Stimulated activated CD4-positive, alpha-beta T cell treated with anti-CD3 and anti-CD28 coated beads, Interleukin-12 subunit alpha, Interleukin-12 subunit beta, amount 100 ng/mL, for 48 hours (primary cell): ENCODE measurements at places on chromosomes 6 and 20.

DNA sequence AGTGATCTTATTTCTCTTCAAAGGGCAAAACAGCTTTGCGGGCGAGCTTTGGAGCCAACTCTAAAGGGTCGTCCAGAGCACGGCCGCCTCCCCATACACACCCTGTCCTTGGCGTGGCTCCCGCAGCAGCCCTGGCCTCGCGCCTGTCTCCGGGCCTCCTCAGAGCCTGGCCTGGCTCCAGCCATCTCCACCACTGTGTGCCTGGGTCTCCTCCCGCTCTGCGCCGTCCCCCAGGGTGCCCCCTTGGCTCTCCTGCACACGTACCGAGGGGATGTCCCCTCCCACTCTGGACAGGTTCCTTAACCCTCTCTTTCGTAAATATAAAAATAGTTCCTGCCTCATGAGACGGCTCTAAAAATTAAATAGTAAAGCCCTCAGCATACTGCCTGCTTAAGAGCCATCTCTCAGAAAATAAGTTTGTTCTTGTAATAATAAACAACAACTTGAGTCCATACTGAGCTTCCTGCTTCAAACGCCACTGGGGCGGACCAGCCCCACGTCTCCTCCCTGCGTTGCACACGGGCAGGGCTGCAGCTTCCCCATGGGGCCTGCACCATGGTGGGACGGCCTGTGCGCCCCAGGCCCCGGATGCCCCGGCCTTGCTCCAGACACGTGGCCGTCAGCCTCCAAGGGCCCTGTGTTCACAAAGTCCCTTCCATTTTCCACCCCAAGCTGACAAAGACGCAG, 226.2 kb downstream of the TTLL2 start:
- DNase-seq = no peak

- DNase-seq = no peak
These were observed 661.7 kb downstream of the KIF16B start for GRCh38 chr20:15911581-15911980.

- no peak for DNase-seq
These were observed 708.3 kb downstream of the HDGFL1 start for GRCh38 chr6:23277521-23278179.

- DNase-seq = no peak
These were observed 50.6 kb downstream of the SLC22A3 start for GRCh38 chr6:160398674-160399271.

- no peak for DNase-seq
These were observed 169.7 kb downstream of the HAO1 start for GRCh38 chr20:7770578-7770977.

DNA sequence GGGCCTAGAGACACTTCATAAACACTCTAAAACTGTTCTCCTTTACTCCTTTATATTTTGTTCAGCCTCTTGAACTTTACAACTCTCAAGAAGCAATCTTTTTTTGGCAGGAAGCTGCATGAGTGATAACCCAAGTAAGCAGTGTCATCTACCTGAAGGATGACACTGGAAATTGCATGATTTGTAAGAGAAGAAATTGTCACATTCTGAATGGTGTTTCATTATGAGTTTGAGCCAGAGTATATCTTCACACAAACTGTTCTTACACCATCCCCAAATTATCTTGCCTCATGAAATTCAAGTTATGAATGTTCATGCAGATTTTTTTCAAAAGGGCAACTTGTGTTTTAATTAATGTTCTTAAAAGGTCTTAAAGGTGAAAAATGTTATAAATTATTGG, 799.3 kb downstream of the TBC1D32 start:
- no peak for DNase-seq

DNA sequence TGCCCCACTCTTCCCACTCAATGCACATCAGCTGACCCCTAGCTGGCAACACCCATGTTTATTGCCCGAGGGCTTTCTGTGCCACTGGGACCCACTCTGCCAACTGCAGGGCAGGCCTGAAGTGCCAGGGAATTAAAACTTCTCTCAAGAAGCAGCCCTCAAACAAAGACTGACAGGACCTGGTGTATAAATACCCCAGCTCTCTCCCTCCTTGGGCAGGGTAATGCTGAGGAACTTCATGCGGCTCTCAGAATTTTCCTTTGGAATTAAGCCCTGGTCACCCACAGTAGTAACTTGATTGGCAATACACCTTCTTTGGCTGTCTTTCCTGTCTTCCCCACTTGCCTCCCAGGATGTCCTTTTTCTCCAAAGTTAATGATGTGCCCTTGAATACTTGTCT, 5.3 kb upstream of the GDAP1L1 start:
- no peak for DNase-seq

- DNase-seq = no peak
These were observed 7.2 kb upstream of the BPIFB6 start for GRCh38 chr20:33024243-33024560.

DNA sequence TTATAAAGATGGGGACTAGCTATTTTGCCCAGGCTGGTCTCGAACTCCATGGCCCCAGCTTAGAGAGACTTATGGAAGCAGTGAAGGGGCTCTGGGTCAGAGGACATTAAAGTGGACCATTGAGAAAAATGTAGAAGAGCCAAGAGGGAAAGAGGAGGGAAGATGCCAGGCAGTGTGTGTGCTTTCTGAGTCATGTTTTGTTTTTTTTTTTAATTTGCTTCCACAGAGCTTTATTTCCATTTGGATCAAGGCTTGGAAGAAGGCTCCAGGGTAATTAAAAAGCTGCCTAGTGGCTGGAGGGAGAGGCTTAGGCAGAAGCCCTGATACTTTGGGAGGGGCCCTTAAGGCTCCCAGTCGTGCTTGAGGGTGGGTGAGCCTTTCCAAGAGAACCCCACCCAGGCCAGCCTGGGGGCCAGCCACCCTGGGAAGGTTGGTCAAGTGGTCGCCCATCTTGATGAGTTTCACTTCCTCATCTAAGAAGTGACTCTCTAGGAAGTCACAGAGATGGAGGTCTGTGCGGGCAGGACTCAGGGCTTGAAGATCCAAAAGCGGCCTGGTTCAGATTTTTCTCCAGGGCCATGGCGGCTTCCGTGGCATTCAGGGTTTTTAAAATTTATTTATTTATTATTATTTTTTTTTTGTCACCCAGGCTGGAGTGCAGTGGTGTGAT, 3.0 kb upstream of the ZNF335 start:
- DNase-seq = no peak

DNA sequence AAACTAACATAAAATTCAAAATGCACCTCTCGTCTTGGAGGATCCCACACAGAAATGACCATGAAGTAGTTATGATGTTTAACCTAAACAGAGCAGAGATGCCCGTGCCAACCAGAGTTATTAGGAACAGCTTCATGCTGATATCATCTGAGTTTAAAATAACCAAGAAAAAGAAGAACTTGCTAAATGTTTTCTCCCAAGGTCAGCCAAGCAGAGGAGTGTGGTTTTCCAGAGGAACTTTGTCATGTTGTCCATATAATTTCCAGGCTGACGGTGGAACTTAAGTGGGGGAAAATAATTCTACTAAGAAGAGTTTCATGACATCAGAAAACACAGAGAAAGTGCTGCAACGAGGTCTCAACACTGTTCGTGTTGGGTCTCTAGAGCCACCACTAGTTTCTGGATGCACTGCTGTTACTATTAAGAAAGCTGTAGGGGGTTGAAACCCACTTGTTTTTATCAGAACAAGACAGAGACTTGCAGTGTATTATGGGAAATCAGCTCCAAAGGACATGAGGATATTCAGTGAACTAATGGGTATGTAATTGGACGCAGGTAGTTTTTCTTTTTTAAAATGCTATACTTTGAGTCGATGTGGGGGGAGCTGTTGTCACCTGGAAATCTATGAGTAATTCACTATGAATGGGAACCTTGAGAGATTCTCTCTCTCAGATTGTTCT, 5.2 kb downstream of the AGPAT4 start:
- no peak for DNase-seq

DNA sequence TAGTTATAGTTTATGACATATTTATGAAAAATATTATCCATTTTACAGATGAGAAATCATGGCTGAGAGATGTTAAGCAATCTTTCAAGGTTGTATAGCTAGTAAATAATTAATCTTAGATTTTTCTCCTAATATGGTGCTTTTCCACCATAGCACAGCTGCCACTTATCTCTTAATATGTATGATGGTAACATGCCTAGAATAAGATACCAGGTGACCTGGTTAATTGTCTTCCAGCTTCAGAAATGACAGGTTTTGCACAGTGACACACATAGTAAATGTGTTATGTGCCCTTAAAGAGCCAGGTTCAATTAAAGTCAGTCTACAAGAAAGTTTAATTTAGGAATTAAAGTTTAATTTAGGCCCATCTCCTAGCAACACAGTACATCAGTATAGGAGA, 14.8 kb downstream of the TUBB2A start:
- no peak for DNase-seq

DNA sequence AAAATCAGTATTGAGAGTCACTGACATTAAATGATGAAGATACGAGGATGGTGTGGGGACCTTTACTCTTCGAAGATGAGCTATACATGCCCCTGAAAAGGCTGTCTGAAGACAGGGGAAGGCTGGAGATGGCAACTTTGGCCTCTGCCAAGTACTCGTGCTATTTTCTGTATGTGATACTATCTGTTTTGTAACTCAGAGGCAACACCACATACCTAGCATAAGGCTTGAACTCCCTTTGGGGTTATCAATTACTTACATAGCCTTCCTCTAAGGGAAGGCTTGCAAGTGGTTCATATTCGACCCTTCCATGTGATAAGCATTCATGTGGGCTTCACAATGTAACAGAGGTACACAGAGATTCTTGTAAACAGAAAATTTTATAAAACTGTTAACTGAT, 68.7 kb upstream of the FBXO30 start:
- DNase-seq = no peak

- DNase-seq = no peak
These were observed 75.7 kb upstream of the QKI start for GRCh38 chr6:163338671-163339405.

DNA sequence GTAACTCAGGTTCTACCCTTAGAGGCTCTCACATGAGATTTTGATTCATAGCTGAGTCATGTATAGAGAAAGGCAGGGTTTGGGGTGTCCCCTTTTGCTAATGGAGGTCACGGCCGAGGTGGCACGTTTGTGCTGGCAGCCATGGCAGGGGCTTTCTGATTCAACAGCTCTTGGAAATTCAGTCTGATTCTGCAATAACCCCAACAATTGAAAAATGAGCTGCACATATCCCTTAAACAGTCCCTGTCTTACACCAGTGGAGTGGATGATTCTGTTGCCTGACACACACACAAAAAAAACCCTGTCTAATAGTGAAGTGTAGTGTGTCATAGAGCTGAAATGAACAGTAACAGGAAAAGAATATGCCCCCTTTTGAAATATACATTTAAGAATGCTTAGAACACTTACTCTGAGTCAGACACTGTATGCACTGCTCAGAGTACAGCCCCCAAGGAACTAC, 40.4 kb upstream of the ARG1 start:
- DNase-seq = peak; percentile 50

GRCh38 chr6:73560853-73561407, 40.1 kb upstream of the EEF1A1 start:
- DNase-seq = no peak

DNA sequence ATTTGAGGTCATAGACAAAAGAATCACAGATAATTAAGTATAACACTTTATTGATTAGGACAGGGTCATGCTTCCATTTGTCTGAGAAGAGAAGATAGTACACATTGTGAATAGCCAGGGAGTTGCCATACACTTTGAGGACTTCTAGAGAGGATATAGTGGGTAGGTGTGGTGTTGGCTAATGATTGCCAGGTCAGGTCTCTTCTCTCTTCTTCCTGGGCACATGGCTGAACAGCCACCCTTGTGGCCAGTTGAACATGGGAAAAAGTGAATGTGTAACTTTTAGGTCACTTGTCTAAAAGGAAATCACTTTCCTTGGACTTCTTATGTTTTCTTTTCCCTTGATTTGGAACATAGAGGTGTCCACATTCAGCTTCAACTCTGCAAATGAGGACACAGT, 772.1 kb upstream of the MAP3K7 start:
- DNase-seq = no peak

GRCh38 chr6:131766631-131767030, 41.2 kb upstream of the ENPP1 start:
- no peak for DNase-seq

DNA sequence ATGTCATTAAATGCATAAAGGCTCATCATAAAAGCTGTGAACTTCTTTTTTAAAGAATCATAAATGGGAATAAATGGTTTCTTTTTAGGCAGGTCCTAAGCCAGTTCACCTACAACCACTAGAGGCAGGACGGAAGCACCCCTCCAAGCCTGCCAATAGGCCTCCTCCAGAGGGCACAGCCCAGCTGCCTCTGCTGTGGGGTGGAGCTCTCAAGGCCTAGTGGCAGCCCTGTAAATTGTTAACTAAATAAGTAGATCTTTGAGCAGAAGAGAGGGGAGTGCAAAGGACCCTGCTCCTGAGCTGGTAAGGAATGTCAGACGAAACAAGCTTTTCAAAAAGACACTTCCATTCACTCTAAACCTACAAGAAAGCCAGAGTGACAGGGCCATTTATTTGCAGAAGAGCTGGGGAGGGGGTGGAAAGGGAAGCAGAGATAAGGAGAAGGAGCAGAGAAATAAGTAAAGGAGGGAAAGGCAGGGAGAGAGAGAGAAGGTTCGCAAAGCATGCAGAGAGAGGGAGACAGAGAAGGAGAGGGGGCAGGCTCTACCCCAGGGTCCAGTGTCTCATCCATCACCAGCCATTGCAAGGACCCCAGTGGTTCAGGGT, 18.0 kb upstream of the MAFB start:
- DNase-seq = no peak

DNA sequence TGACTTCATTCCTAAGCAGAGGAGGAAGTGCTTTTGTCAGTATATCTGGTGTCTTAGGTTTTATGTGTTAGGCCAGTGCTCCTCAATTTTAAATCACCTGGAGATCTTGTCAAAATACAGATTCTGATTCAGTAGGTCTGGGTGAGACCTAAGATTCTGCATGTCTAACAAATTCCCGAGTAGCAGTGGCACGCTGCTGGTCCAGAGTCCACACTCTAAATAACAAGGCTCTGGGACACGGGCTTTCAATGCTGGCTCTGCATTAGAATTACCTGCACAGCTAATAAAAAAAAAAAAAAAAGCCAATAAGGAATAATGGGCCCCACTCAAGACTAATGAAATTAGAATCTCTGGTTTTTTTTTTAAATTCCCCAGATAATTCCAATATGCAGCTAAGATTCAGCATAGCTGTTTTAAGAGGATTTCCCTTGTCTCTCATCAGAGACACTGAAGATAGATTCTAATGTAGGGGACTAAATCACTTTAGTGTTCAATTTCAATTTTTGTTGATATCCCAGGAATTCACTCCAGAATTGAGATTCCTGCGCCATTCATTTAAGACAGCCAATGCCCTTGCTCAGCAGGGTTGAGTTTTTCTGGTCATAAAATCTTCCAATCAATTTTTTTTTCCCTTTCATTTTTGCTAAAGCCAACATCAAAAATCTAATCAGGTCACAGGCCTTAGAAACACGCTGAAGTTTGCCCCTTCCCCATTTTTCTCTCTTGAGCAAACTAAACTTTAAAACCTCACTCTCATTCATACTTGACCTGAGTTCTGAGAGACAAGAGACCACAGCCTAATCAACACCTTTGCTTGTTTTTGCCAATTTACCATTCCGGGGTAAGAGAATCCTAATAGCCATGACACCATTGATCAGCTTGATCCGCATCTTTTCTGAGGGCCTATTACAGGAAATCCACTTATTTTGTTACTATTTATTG, 2.4 kb downstream of the TDP2 start:
- DNase-seq = no peak
